ENCODE measurements at places on chromosomes 6 and 20. TPM values are rescaled to one million over a fixed set of nuclear protein-coding genes. Genes with fewer than 3 reads are reported as not detected.

CST4 gene
- not detected for total RNA-seq

LTA gene
- not detected for total RNA-seq

- no peak overlapping the region for H3K27ac ChIP-seq
- H3K36me3 ChIP-seq, result no peaks in the 10 kb centered on the region
- H3K4me3 ChIP-seq, result no peak overlapping the region
- peaks cover 4% of the 10 kb centered on the region for H3K27me3 ChIP-seq
- no peaks in the 10 kb centered on the region for H3K4me1 ChIP-seq
Observed at GRCh38 chr6:92427453-92427852, 991.9 kb downstream of the EPHA7 start.

DNA sequence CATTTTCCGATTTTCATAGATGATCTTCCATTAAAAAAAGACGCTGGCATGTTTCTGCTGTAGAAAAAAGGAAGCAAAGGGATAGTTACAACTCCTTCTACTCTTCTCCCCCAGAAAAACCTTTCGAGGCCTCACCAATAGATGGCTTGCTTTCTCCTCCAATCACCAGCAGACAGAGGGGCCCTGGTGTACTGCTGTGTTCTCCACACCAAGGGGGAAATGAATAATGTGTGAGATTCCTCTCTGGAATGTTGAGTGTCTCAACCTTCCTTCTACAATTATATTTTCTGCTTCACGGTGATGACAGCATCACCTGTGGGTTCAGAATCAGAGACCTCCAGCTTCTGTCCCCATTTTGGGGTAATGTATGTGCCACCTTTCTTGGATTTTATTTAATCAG lies 185.7 kb upstream of the FLRT3 start:
- no peaks in the 10 kb centered on the region for H3K27me3 ChIP-seq
- no peak overlapping the region for H3K27ac ChIP-seq
- no peaks in the 10 kb centered on the region for H3K36me3 ChIP-seq
- no peak overlapping the region for H3K4me3 ChIP-seq

DNA sequence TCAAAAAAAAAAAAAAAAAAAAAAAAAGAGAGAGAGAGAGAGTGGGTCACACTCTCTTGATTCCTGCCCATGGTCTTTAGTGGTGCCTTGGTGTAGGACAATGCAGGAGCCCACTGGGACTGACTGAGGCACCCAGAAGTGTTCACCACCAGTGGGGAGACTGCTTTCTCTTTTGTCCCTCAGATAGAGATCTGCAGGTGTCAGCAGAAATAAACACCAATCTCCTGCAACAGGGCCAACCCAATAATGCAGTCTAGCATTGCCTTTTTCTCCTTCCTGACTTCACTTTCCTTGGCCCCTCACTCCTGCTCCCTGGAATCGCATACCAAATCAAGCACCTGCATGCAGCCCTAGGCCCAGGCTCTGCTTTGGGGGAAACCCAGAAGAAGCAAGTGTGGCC lies 39.0 kb upstream of the CCDC28A start:
- no peak overlapping the region for H3K4me3 ChIP-seq
- no peaks in the 10 kb centered on the region for H3K4me1 ChIP-seq
- H3K27ac ChIP-seq, result no peak overlapping the region
- peaks cover 9% of the 10 kb centered on the region for H3K36me3 ChIP-seq
- H3K27me3 ChIP-seq, result peaks cover 2% of the 10 kb centered on the region

- no peaks in the 10 kb centered on the region for H3K36me3 ChIP-seq
- DNase-seq, result peak; percentile 23
- H3K4me3 ChIP-seq, result no peak overlapping the region
- no peaks in the 10 kb centered on the region for H3K4me1 ChIP-seq
- no peaks in the 10 kb centered on the region for H3K27me3 ChIP-seq
- no peak overlapping the region for H3K27ac ChIP-seq
Observed at GRCh38 chr6:68468244-68468884, 166.7 kb upstream of the ADGRB3 start.

- H3K27me3 ChIP-seq, result peaks cover 2% of the 10 kb centered on the region
- H3K27ac ChIP-seq, result no peak overlapping the region
- peaks cover 4% of the 10 kb centered on the region for H3K4me1 ChIP-seq
Observed at GRCh38 chr6:132333639-132334520, 67.4 kb downstream of the MOXD1 start.

IRF4 gene
- total RNA-seq, result 0.37 TPM

RAET1G gene
- not detected for total RNA-seq

DNA sequence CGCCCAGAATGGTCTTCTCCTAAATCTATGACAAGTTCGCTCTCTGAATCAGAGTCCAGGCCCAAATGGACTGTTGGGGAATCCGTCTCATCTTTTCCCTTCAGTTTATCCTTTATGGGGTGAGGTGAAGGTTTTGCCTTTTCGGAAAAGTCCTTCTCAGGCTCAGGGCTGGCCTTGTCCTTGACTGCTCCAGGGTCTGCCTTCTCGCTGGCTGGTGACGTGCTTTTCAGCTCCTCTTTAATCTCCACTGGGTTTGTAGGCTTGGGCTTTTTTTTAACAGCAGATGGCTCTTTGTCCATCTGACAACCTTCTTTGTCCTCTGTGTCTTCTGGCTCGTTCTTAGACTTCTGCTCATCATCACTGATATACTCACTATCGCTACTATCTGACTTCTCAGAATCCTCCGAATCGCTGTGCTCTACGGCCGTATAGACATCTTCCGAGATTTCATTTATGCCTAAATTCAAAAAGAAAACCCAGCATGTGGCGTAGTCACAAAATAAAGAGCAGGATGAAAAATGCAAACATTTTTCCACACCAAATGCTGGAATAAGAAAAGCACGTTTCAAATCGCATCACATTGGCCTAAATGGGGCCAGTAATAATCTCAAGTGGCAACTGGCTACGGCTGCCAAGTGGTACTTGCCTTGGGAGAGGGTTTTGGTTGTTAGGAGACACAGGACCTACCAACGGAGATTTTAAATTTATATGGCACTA lies 110.3 kb downstream of the ZMYND8 start:
- H3K4me1 ChIP-seq, result peaks cover 29% of the 10 kb centered on the region
- no peak for DNase-seq
- H3K27ac ChIP-seq, result peak overlapping the region; percentile 87

DNA sequence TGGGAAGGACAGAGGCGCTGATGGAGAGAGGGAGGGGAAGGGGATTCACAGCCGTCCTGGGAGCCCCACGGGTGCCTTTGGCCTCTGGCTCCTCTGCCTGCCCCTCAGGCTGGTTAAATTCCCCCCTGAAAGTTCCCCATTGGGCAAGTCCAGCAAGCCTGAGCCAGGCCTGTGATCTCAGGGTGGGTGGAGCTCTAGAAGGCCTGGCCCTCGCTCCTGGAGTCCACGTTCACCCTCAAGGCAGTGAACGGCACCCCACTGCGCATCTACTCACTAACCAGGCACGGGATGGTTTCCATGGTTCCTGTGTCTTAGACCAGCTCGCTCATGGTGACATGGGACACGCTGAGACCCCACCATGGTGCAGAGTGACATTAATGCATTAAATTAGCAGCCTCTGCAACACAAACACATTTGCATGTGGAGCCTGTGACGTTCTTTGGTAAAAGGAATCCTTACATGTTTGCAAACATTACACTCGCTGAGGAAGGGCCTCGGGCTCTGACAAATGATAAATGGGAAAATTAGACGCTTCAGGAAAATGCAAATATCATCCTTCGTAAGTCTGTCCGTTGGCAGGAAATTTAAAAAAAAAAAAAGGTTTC lies 452.7 kb downstream of the PREX1 start:
- H3K27ac ChIP-seq, result no peak overlapping the region
- no peak overlapping the region for H3K4me3 ChIP-seq
- H3K36me3 ChIP-seq, result no peaks in the 10 kb centered on the region
- peaks cover 4% of the 10 kb centered on the region for H3K27me3 ChIP-seq

- no peak for DNase-seq
- no peaks in the 10 kb centered on the region for H3K27me3 ChIP-seq
- H3K36me3 ChIP-seq, result no peaks in the 10 kb centered on the region
- H3K27ac ChIP-seq, result no peak overlapping the region
- H3K4me3 ChIP-seq, result no peak overlapping the region
Observed at GRCh38 chr6:130282234-130282995, 59.7 kb upstream of the SAMD3 start.

GRCh38 chr6:44960898-44961297 lies 367.2 kb upstream of the RUNX2 start:
- no peak for DNase-seq
- no peaks in the 10 kb centered on the region for H3K4me1 ChIP-seq
- H3K27ac ChIP-seq, result no peak overlapping the region
- no peaks in the 10 kb centered on the region for H3K36me3 ChIP-seq
- no peaks in the 10 kb centered on the region for H3K27me3 ChIP-seq

PPP1R3G gene
- not detected for total RNA-seq

PARD6B gene
- 4.0 TPM for total RNA-seq

UCKL1 gene
- 130 TPM for total RNA-seq

GRCh38 chr6:7461416-7461815 lies 71.8 kb downstream of the RIOK1 start:
- DNase-seq, result no peak
- no peak overlapping the region for H3K4me3 ChIP-seq
- peaks cover 2% of the 10 kb centered on the region for H3K27me3 ChIP-seq
- peaks cover 2% of the 10 kb centered on the region for H3K4me1 ChIP-seq
- no peak overlapping the region for H3K27ac ChIP-seq

NOL7 gene
- 28.0 TPM for total RNA-seq

- H3K4me1 ChIP-seq, result no peaks in the 10 kb centered on the region
- DNase-seq, result no peak
- no peak overlapping the region for H3K4me3 ChIP-seq
Observed at GRCh38 chr20:23667666-23668065, 21.2 kb downstream of the CST4 start.

DNA sequence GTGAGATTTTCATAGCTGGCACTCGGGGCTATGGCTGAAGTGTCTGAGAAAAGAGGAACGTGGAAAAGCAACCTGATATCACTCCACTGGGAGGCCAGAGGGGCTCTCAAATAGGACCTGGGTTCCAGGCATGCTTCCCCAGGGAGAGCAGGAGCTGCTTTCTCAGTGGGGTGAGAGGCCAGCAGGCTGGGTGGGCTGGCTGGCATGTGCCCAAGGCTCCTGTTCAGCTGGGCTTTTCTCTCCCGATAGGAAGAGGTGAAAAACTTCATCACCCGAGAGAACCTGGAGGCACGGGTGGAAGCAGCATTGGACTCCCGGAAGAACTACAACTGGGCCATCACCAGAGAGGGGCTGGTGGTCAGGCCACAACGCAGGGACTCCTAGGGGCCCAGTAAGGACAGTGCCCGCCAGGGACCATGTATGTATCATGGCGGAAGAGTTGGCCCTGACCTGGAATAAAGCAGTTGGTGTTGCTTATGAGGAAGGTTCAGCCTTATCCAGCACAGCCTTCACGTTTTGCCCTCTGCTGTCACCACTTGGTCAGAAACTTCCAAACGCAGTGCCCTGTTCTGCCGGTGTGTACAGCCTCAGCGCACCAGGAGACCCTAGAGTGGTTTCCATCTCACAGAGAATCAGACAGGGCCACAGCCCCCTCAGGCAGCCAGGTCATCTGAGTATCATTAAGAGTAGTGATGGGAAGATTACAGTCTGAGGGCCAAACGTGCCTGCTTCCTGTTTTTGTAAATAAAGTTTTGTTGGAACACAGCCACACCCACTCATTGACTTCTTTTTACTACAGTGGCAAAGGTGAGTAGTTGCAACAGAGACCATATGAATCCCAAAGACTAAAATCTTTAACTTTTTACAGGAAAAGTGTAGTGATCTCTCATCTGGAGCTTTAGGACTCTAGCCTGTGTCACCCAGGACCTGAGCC lies 1.9 kb downstream of the MRPS26 start:
- peaks cover 8% of the 10 kb centered on the region for H3K4me1 ChIP-seq
- no peak for DNase-seq
- no peak overlapping the region for H3K27ac ChIP-seq
- no peaks in the 10 kb centered on the region for H3K36me3 ChIP-seq

- peaks cover 39% of the 10 kb centered on the region for H3K4me1 ChIP-seq
- H3K27ac ChIP-seq, result peak overlapping the region; percentile 28
- H3K27me3 ChIP-seq, result peaks cover 17% of the 10 kb centered on the region
- peaks cover 6% of the 10 kb centered on the region for H3K36me3 ChIP-seq
- H3K4me3 ChIP-seq, result peak overlapping the region; percentile 71
Observed at GRCh38 chr6:44258921-44259320, 1.6 kb upstream of the SLC35B2 start.

- no peaks in the 10 kb centered on the region for H3K36me3 ChIP-seq
- H3K4me3 ChIP-seq, result no peak overlapping the region
- H3K4me1 ChIP-seq, result no peaks in the 10 kb centered on the region
- no peak overlapping the region for H3K27ac ChIP-seq
Observed at GRCh38 chr6:16684896-16685554, 76.2 kb downstream of the ATXN1 start.

GRCh38 chr6:127301199-127301700 lies 34.6 kb downstream of the RNF146 start:
- peaks cover 10% of the 10 kb centered on the region for H3K4me1 ChIP-seq
- DNase-seq, result no peak
- peak overlapping the region; percentile 56 for H3K4me3 ChIP-seq

DNA sequence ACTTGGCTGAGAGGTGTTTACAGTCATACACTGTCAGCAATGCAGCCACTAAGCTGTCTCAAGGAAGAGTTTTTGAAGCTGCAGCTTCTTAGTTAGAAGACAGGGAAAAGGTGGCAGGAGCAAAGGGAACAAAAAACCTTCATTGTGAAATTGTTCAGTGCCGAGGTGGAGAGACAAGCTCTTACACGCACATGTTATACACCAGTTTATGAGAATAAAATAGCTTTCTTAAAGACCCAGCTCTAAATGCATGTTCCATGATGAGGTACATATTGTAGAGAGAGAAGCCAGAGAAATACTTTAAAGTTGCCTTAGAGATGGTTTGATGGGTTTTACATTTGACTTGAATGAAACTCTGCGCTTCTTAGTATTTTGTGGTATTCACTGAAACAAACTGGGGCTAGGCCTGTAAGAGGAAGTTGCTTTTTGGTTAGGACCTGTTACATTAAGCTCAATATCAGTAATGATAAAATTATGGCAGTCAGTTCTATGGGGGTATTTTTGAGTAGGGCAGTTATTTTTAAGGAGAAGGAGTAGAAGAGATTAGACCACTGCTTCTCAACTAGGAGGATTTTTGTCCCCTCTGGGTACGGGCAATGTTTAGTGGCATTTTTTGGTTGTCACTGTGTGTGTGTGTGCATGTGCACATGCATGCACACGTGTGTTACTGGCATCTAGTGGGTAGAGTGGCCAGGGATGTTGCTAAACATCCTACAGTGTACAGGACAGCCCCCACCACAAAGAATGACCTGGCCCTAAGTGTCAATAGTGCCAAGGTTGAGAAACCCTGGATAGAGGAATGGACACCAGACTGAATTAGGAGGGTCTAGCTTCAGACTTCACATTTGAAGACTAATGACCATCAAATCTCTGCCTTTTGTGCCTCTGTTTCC lies 9.8 kb downstream of the NEDD9 start:
- peaks cover 2% of the 10 kb centered on the region for H3K4me1 ChIP-seq
- no peak for DNase-seq
- no peaks in the 10 kb centered on the region for H3K36me3 ChIP-seq
- H3K27ac ChIP-seq, result no peak overlapping the region
- H3K4me3 ChIP-seq, result no peak overlapping the region
- H3K27me3 ChIP-seq, result peaks cover 3% of the 10 kb centered on the region

GRCh38 chr20:61912665-61913422 lies 152.8 kb downstream of the TAF4 start:
- H3K4me1 ChIP-seq, result no peaks in the 10 kb centered on the region
- no peak overlapping the region for H3K27ac ChIP-seq
- peak; percentile 1 for DNase-seq
- no peak overlapping the region for H3K4me3 ChIP-seq
- H3K27me3 ChIP-seq, result peaks cover 5% of the 10 kb centered on the region
- H3K36me3 ChIP-seq, result peaks cover 15% of the 10 kb centered on the region

MYH7B gene
- total RNA-seq, result 1.5 TPM

TFAP2B gene
- not detected for total RNA-seq

GRCh38 chr6:168007592-168008338 lies 10.3 kb downstream of the KIF25 start:
- H3K4me1 ChIP-seq, result no peaks in the 10 kb centered on the region
- no peak for DNase-seq

ITPR3 gene
- 0.34 TPM for total RNA-seq
